CD4-positive, alpha-beta T cell treated with Interleukin-1 beta for 1 hour (primary cell): ENCODE measurements at places on chromosomes 1 and 21.
A peak's percentile ranks its signal among the peaks of the same experiment; 100 is the strongest.

DNA sequence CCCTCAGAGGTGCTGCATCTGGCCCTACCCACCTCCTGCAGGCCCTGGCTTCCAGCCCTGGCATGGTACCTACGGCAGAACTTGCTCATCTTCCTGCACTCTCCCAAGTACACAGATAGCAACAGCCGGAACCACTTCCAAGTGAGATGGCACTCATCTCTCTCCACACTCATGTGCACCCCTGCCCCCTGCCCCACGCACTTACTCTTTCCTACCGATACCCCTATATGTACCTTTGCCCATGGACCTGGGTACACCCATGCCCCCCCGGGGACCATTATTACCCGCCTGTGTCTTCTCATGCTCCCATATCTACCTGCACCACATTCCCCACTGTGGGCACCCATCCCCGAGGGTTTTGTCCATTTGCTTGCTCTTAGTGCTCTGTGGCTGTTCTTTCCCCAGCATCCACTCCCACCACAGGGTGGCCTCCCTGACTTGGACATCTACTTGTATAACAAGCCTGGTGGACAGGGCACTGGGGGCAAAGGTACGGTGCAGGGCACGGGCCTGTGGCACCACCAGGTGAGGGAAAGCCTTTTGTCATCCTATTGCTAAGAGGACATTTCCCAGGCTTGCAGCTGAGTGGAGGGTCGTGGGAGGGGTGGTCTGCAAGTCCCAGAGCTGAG, 14.7 kb downstream of the HYI start:
- no peak for DNase-seq

DNA sequence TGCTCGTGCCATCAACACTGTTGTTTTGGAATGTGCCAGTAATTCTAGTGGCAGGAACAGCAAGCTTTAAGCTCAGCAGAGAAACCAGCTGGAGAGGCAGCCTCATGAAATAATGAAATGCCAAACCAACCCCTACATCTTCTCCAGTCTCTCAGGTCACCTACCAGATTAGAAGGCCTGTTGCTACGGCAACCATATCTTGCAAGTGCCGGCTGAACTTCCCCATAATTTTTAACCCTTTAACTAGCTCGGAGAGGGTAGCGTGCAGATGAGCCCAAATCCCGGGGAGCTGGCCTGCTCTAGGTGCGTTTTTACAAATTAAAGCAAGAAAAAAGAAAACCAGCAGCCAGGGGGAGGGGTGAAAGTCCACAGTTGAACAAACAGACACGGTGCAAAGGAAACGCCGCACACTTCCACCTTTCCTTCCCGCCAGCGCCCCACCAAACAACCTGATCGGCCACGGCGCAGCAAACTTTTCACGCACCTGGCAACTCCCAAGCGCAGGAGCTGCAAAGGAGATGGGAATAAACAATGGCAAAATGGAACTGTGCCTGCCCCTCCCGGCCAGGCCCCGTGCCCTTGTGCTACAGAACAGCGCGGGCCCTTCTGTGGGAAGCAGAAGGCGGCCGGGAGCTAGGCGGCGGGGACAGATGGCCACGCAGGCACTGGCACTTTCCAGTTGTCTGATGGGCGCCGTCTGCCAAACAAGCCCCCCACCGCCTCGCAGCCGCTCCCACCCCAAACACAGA, 50.1 kb downstream of the SSBP3 start:
- DNase-seq = no peak

- peak; percentile 90 for DNase-seq
These were observed 6.6 kb upstream of the SMIM12 start for GRCh38 chr1:34865981-34866761.

- DNase-seq = no peak
These were observed 2.0 kb downstream of the ZNF687 start for GRCh38 chr1:151284013-151284577.

GRCh38 chr1:5981009-5981380, 11.2 kb downstream of the NPHP4 start:
- no peak for DNase-seq

GRCh38 chr1:7516929-7517328, 254.2 kb upstream of the VAMP3 start:
- DNase-seq = no peak

- DNase-seq = no peak
These were observed 104.2 kb downstream of the DUSP10 start for GRCh38 chr1:221637641-221638041.

DNA sequence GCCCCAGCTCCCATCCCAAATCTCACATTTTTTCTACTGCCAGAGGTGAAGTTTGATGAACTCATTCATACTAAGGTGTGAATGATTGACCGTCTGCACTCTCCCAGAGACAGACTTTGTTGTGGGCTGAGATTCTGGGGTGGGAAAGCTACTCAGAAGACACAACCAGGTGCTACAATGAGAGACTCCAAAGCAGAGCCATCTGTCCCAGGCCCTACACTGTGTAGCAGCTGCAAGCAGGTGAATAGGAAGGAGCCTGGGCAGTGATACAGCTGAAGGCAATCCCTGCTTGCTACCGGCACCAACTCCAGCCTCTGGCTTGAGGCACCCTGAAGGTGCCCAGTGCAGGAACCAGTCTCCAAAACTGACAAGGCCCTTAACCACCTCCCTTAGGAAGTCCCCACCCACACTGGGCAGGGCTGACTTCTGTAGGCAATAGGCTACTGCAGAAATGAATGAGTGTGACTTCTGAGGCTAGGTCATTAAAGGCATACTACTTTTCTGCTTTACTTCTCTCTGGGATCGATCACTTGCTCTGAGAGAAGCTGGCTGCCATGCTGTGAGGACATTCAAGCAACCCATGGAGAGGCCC, 79.7 kb upstream of the RUNX3 start:
- DNase-seq = no peak

- no peak for DNase-seq
These were observed 152.5 kb downstream of the TIAM1 start for GRCh38 chr21:31191553-31191952.

GRCh38 chr1:56837244-56837939, 17.2 kb upstream of the C8A start:
- no peak for DNase-seq

GRCh38 chr1:232667094-232667777, 37.3 kb upstream of the SIPA1L2 start:
- no peak for DNase-seq

- DNase-seq = no peak
These were observed 22.1 kb downstream of the PTPRU start for GRCh38 chr1:29258189-29258975.

GRCh38 chr1:153532769-153533599, 2.8 kb downstream of the S100A6 start:
- DNase-seq = peak; percentile 75

DNA sequence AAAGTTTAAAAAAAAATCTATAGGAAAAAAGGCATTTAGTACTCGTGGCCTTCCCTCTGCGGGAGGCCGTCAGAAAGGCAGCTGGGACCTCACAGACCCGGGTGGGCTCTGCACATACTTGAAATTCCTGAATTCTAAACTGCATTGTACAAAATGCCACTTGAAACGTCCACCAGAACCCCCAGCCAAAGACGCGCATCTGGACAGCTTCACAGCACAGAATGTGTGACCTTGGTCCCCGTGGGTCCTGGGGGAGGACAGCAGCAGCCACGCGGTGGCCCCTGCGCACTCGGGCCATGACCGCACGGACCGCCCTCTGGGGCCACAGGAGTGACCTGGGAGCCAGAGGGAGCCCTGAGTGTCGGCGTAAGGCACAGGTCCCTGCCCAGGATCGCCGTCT, 20.6 kb upstream of the MRPS14 start:
- no peak for DNase-seq

GRCh38 chr1:35097224-35097623, 18.0 kb downstream of the ZMYM1 start:
- no peak for DNase-seq

GRCh38 chr1:24688621-24689195, 45.6 kb downstream of the SRRM1 start:
- peak; percentile 69 for DNase-seq

DNA sequence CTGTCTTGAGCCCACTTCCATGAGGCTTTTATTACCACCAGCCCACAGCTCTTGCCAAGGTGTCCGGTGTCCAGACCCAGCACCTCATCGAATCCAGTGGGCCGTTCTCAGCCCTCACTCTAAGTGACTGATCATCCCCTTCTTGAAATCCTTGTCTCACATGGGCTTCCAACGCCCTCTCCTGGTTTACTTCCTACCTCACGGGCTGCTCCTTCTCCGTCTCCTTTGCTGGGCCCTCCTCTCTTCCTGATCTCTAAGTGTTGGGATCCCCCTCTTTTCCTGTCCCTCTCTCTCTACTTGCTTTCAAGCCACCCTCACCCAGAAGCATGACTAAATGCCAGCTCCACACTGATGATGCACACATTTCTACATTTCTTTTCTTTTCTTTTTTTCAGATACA, 9.0 kb upstream of the RHBG start:
- DNase-seq = no peak

GRCh38 chr1:155454096-155454495, 108.5 kb downstream of the ASH1L start:
- no peak for DNase-seq

DNA sequence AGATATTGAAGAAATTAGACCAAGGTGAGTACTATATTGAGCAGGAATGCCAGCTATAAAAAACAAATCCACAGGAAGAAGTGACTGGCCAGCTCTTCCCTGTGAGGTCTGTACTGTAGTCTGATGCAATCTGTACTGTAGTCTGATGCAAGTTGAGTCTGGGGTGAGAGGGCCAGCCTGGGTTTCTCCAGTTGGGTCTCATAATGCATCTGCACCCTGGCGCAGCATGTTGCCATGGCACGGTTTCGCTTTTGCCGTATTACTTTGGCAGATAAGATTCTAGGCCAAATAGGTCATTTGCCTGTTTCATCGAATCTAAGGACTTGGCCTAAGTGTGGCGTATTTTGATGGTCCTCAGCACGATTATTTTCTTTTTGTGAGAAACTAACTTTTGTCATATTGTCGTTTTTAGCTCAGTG, 24.4 kb upstream of the PGD start:
- no peak for DNase-seq

GRCh38 chr1:53244141-53244540, 5.8 kb upstream of the MAGOH start:
- no peak for DNase-seq

DNA sequence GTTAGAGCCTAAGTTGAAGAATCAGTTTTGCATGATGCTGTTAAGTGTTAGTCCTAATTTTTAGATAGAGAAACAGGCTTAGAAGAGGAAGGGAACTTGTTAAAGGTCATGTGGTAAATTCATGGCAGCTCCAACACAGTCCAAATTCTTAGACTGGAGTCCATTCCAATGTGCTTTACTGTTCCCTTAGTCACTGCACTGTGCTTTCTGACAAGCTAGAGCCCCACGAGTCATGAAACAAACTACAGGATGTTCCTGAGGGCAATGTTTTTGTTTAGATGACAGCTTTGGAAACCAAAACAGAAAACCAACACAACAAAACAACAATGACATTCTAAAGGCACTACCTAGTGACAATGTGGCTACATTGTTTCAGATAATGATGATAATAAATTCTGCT, 23.1 kb upstream of the RGS4 start:
- DNase-seq = no peak

- DNase-seq = no peak
These were observed 188.8 kb downstream of the TTLL7 start for GRCh38 chr1:83810144-83810543.

DNA sequence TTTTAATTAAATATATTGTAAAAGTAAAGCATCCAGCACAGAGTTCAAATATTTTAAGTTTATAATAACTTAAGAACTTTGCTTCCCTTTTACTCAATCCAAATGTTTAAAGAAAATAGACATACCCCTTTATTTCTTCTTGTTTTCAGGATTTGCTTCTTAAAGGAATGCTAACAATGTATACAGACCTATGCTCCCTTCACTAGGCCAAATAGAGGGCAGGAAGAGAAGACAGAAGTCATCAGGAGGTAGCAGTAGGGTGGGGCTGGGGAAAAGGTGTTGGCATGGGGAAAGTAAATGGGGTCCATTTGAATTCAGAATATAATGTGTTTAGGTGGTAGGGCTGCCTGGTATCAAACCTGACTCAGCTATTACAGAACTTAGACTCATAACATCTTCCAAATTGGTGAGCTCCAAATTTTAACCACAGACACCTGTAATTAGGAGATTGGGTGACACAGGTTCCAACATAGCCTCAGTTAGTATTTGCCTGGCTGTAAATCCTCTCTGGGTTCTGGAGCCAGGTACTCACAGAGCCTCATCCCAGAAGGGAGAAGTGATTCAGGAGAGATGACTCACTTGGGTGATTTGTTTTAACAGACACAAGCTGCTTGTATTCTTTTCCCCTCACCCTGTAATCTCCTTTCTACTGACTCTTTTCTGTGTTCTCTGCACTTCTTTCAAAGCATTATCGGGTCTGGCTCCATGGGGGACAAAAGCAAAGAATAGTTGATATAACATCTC, 60.1 kb upstream of the DUSP10 start:
- DNase-seq = no peak

- no peak for DNase-seq
These were observed 188.3 kb downstream of the NRIP1 start for GRCh38 chr21:14876524-14876840.

- no peak for DNase-seq
These were observed 312.7 kb downstream of the PTPRU start for GRCh38 chr1:29549001-29549400.

GRCh38 chr1:240271081-240271480, 179.4 kb downstream of the FMN2 start:
- DNase-seq = no peak

DNA sequence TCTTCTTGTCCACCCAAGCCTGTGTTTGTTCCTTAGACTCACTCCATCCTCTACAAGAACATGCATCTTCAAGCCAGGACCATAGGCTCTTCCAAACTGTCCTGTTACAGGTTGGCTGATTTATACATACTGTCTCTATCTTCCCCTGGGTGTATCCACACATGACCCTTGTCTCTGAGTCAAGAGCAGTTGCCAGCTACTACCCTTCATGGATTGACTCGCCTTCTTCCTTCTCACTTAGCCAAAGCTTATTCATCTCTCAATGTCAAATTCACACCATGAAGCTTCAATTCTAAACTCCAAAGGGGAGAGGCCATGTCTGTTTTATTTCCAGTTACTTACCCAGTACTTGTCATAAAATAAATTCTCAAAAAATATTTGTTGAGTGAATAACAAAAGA, 64.1 kb upstream of the CACHD1 start:
- DNase-seq = no peak

DNA sequence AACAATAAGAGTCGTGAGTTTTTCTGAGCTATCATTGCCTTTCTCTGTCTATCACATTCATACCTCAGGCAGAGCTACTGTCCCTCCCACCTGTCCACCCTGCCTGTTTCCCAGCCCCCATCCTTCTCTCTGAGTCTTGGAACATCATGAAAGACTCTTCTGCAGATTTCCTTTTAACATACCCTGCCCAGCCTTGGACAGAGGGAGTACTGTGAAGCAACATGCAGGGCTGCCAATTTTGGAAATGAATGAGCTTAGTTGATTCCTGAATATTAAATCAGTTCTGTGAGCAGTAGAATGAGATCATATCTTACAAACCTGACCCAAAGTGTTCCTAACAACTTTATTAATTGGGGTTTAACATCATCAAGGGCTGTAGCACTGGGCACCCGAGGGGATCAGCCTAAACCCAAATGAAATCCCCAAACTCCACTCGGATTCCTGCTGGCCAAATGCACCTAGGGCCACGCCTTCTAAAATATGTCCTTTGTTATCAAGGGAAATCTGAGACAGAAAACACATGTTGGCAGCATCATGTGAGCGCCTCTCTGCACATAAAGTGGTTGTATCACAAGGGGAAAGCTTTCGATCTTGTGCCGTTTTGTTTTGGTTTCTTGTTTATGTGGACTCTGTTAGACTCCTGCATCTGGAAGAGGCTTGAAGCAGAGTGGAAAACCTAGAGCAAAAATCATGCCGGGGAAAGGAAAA, 357.6 kb downstream of the KIF26B start:
- no peak for DNase-seq
